ENCODE measurements at places on chromosomes 16 and 17. TPM values are rescaled to one million over a fixed set of nuclear protein-coding genes. Genes with fewer than 3 reads are reported as not detected.

The KRTAP9-8 gene
- total RNA-seq: not detected

- DNase-seq: no peak
Observed at GRCh38 chr17:2459917-2460271, 51.8 kb downstream of the METTL16 start.

- no peak for DNase-seq
Observed at GRCh38 chr17:13171790-13172189, 154.0 kb upstream of the ELAC2 start.

The ZSCAN32 gene
- 12.4 TPM for total RNA-seq

DNA sequence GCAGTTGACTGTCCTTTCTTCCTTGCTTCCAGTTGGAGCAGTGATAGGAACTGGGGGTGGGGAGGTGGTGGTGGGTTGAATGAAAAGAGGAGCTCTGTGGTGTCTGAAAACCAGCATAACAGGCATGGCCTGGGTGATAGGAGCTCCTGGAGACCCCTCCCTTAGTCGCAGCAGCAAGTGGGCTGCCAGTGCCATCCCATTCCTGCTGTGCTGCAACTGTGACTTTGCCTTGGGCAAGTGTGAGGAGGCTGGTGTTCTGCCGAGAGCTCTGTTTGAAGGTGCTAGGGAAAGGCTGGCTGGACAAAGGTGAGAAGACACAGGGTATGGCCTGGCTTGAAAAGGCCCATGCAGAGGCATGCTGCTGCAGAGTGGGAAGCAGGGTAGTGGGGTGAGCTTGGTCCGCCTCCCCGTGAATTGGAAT is 2.7 kb upstream of the CDK5R1 start:
- peak; percentile 48 for DNase-seq

The GAS7 gene
- total RNA-seq: 19.5 TPM

The VAT1L gene
- 0.76 TPM for total RNA-seq

DNA sequence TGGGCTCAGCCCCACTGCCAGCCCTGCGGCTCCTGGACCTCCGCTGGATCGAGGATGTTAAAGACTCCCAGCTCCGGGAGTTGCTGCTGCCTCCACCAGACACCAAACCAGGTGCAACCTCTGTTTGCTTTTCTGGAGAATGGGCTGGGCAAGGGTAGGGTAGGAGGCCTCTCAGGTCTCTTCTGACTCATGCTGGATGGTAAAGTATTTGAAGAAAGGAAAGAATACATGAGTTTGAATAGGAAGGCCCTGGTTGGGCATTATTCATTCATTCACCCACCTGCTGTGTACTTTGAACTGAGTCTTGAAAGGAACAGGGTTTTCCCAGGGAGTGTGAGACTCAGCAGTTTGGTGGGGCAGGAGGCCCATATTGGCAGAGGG is 6.5 kb upstream of the ORAI3 start:
- DNase-seq: no peak

DNA sequence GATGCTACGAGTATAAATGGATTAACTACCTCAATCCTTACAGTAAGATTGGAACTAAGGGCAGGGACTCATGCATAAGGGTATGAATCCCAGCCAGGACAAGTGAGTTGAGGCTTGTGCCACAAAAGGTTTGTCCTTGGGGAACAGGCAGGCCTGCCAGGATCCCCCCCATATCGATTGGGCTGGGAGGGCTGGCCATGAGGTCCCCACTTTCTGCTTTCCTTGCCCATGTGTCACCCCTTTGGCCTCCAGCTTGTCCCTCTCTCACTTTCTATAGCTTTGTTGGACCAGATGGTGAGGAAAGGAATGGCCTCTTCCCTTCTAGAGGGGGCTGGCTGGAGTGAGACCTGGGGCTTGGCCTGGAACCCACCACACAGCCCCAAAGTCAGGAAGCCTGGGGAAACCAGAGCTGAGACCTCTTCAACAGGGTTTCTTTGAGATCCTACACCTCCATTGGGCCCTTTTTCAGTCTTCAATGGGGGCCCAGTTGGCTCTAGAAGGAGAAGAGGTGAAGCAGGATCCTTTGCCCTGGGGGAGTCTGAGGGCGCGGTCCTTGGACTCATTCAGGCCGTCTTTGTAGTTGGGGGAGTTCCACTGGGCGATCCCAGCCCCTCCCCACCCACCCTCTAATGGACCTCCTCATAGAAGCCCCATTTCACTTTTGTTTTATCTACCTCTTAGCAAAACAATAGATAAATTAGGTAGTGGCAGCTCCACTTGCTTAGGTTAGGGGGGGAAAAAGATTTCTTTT is 57.3 kb downstream of the IGF2BP1 start:
- no peak for DNase-seq

The RNF112 gene
- total RNA-seq: 0.60 TPM

DNA sequence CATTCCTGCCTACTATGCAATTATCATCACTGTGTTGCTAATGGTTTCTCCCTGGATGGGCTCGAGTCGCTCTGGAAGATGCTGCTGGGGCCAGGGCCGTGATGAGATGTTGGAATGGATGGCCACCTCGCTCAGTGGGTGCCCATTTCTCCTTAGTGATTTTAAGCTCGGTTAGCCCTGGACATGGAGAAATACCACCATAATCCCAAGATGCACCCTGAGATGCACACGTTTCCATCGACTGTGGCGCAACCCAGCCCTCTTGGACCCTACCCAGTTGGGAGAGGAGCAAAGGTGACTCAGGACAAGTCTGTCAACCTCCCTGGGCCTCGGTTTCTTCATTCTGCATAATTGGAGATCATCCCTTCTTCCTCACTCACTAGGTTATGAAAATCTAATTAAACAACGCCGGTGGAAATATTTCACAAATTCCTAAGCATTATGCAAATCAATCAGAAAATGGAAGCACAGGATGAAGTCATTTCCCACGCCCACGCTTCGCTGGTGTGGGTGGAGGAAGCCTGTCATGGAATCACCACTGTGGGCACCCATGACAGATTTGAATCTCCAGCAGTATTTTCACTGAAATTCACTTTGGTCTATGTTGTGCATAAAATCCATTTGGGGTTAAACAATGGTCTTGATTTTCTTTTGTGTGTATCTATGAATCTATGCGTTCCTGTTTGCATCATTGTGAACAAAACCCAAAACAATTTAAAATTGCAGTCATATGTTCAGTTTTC is 195.2 kb downstream of the AXIN2 start:
- peak; percentile 47 for DNase-seq

DNA sequence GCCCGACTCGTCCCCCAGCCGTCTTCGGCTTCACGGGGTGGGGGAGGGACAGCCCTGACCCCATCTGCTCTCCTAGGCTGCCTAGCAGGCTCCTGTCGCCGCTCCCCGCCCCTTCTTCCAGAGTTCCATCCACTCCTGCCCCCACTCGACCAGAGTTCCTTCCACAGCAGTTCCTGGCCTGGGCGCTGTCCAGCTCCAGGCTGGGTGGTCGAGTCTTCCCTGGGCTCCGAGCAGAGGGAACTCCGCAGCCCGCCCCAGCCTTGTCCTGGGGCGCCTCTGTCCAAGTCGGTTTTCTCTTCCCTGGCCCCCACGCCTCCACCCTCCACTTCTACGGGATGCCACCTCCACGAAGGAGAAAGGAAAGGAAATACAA is 1.4 kb downstream of the PYY start:
- no peak for DNase-seq

- DNase-seq: no peak
Observed at GRCh38 chr16:25010542-25010941, 4.6 kb downstream of the ARHGAP17 start.

- no peak for DNase-seq
Observed at GRCh38 chr16:69118994-69119393, 13.4 kb downstream of the CHTF8 start.

DNA sequence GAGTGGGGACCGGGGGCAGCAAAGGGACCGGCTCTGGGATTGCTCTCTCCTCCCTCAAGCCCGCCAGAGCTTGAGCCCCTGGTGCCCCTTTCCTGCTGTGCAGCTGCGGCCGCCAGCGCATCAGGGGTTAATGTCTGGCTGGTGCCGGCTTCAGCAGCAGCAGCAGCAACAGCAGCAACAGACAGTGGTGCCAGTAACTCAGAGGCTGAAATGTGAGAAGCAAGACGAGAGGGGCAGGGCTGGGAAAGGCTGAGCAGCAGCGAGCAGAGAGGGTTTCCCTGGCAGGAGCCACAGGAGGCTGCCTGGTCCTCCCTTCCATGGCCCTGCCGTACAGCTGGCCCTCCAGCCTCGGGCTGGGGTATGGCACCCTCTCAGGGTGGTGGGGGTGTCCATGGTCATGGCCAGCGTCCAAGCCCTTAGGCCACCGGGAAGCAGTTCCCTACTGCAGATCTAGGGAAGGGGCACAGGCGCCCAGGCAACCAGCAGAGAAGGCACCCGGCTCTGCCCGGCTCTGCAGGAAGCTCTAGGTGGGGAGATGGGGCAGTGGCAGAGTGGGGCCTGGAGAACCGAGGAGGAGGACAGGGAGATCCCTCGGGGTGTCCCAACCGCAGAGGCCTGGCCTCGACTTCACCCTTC is 21.1 kb upstream of the TFAP4 start:
- DNase-seq: peak; percentile 79

DNA sequence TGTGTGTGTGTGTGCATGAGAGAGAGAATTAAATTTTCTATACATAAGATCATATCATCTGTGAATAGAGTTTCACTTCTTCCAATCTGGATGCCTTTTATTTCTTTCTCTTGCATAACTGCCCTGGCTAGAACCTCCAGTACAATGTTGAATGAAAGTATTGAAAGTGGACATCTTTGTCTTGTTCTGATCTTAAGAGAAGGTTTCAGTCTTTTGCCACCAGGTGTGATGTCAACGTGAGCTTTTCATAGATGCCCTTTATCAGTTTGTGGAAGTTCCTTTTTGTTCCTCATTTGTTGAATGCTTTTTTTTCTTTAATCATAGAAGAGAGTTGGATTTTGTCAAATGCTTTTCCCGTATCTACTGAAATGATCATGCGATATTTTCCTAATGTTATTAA is 63.3 kb downstream of the RNF213 start:
- DNase-seq: no peak

GRCh38 chr16:23061669-23062068 is 87.6 kb downstream of the USP31 start:
- DNase-seq: no peak

The RMI2 gene
- 41.3 TPM for total RNA-seq

The NXPH3 gene
- 0.45 TPM for total RNA-seq

GRCh38 chr16:11484691-11485258 is 101.9 kb downstream of the LITAF start:
- DNase-seq: no peak

DNA sequence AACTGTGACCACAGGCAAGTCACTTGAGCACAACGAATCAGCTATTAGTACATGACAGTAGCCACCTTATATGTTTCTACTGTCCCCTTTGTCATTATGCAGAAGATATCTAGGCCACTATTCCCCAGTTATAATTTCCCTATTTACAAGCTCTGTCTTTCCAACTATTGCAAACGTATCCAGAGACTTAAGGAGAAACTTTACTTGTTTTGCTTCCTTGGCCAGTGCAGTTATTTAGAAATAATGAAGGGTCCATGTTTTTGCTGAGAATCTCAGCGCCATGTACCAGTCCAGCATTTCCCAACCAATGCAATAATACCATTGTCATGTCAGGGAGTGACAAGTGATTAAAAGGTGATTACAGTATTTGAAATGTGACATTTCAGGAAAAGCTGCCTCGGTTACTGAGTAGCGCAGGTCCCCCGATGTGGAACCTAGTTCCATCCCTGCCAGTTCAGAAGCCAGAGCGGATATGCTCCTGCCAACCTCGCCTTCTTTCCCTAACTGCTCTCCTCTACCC is 743 bp downstream of the ZNF624 start:
- no peak for DNase-seq

DNA sequence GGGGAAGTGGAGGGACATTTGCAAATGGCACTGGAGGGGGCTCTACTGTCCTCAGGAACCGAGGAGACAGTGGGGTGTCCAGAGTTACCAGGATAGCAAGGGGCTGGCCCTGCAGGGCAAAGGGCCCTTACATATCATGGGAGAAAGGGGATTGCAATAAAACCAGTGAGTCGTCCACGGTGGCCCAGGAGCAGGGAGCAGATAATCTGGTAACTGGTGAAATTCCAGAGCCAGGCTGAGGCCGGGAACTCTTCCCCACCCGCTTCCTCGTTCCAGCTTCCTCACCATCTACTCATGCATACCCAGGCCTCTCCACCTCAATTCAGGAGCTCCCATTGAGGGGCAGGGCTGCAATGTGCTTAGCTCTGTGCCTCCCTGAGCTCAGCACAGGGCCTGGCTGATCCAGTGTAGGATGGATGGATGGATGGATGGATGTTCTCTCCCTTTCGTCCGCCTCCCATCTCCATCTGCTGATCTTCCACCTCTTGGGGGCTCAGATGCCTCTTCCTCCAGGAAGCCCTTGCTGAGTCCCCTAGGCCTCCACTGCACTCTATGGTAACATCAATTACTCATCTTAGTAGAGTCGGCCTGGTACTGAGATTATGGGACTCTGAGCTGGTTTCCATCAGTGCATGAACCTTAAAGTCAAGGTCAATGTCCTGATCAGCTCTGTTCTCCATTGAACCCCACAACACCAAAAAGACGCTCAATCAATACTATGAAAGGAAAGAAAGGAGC is 41.2 kb upstream of the NDRG4 start:
- no peak for DNase-seq

DNA sequence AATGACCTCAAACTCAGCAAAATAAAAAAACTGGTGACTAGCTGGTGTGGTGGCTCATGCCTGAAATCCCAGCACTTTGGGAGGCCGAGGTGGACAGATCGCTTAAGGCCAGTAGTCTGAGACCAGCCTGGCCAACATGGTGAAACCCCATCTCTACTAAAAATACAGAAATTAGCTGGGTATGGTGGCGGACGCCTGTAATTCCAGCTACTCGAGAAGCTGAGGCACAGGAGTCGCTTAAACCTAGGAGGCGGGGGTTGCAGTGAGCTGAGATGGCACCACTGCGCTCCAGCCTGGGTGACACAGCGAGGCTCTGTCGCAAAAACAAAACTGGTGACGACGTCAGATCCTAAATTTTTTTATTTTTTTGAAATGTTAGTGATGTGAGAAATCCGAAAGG is 82.6 kb upstream of the TOB1 start:
- peak; percentile 31 for DNase-seq

- no peak for DNase-seq
Observed at GRCh38 chr17:48543107-48543853, 1.6 kb downstream of the HOXB2 start.

The SBK1 gene
- total RNA-seq: 31.9 TPM

The CSH2 gene
- not detected for total RNA-seq

DNA sequence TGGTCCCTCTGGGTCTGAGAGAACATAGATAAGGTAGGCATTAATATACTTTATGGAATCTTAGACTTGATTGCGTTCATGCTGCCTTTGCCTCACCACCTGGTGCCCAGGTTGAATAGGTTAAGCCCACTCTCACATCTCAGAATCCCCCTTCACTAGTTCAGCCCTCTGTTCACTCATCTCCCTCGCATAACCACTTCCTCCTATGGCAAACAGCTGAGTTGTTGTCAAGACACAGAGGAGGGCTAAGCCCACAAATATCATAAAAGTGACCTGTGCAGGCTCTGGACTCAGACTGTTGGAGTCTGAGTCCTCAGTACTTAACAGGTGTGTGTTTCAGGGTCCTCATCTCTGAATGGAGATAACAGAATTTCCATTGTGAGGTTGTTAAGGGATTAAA is 55.7 kb downstream of the GOSR1 start:
- no peak for DNase-seq

The STAC2 gene
- total RNA-seq: 1.5 TPM

- peak; percentile 58 for DNase-seq
Observed at GRCh38 chr17:76243826-76244679, 3.8 kb upstream of the RNF157 start.

All from type B pancreatic cell (in vitro differentiated cells).